ENCODE measurements at places on chromosomes 7 and 10.

- DNase-seq: no peak
These were observed 6.9 kb downstream of the KLF6 start for GRCh38 chr10:3777981-3778691.

GRCh38 chr10:18303851-18304801 is 163.9 kb downstream of the CACNB2 start:
- DNase-seq: no peak

DNA sequence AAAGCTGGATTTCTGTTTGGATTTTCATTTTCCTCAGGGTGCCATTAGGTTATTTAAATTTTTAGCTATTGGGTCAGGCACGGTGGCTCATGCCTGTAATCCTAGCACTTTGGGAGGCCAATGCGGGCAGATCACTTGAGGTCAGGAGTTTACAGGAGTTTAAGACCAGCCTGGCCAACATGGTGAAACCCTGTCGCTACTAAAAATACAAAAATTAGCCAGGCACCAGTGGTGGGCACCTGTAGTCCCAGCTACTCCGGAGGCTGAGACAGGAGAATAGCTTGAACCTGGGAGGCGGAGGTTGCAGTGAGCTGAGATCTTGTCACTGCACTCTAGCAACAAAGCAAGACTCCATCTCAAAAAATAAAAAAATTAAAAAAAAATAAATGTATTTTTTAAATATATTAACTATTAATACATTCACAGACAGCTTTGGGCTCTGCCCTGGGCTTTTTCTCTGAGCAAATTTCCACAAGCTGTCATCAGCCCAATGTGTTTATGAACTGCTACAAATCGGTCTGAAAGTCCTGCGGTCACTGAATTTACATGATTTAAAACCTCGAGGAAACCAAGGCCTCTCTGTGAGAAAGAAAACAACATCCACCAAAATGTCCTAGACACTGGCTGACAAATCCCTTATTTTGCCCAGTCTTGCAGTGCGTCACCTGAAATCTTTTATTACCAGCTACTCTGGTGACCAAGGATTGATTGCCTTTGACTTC is 19.2 kb upstream of the PLEKHS1 start:
- DNase-seq: no peak

- no peak for DNase-seq
These were observed 44.0 kb upstream of the HERPUD2 start for GRCh38 chr7:35738889-35739288.
